ENCODE measurements at places on chromosomes 7 and 10.
A peak's percentile ranks its signal among the peaks of the same experiment; 100 is the strongest.

GRCh38 chr10:23439961-23440889 lies 1.4 kb downstream of the OTUD1 start:
- DNase-seq = peak; percentile 22

GRCh38 chr10:114100848-114101741 lies 57.4 kb downstream of the ADRB1 start:
- no peak for DNase-seq

DNA sequence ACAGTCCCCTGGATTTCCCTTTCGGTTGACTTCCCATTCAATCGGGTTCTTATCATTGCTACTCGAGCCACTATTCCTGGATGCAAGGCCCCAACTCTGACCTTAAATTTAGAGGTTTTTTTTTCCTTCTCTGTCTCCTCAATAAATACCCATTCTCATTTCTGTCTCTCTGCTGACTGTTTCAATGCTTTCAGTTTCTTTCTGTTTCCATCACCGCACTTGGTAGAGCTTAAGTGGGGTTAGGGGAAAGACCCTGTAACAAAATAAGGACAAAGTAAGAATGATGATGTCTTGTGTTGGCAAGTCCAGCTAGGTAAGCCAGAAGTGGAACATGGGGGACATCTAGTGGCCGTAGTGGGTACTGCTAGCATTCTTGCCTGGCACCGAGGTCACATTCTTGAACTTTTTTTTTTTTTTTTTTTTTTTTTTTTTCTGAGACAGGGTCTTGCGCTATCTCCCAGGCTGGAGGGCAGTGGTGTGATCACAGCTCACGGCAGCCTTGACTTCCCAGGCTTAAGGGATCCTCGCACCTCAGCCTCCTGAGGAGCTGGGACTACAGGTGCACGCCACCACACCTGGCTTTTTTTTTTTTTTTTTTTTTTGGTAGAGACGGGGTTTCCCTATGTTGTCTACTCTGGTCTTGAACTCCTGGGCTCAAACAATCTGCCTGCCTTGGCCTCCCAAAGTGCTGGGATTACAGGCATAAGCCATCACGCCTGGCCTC lies 40.3 kb downstream of the ZC3HC1 start:
- DNase-seq = peak; percentile 76

DNA sequence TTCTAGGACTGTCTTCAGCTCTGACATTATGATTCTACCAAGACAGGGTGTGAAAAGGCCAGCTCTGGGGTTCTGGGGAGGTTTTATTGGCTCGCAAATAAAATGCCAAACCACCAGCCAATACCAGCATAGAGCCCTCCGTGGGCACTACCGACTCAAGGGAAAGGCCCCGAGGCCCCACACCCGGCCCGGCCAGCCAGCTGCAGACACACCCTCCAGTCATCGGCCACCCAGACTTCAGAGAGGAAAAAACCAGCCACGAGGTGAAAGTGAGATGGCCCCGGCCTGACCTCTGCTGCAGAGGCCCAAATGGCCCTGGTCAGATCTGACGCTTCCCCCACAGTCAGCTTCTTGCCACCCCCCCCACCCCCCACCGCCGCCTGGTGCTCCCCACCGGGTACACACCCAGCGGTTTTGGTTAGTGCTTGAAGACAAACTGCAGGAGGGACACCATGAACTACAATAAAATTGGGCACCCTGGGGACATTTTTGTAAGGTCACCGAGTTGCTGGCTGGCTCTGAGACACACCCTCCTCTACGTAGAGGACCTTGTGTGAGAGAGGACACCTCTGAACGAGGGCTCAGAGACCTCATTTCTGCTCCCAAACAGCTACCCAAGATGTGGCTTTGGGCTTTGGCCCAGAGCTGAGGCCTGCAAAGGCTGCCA lies 79.9 kb downstream of the PRKAG2 start:
- DNase-seq = no peak

DNA sequence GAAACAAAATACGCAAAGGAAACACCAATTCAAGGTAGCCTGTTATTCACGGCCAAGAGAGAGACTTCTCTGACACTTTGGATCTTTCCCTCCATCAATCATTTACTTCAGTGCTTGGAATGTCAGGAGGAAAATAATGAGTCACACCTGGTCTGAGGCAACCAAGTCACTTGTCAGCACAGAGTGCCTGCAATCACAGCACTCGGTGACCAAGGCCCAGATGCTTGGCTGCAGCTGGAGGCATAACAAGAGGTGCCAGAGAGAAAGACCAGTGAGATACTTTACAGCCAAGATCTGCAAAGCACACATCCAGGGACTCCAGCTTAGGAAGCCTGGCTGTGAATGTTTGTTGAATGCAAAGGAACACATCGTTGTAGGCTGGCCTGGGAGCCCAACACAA lies 33.9 kb downstream of the ASB13 start:
- DNase-seq = no peak

DNA sequence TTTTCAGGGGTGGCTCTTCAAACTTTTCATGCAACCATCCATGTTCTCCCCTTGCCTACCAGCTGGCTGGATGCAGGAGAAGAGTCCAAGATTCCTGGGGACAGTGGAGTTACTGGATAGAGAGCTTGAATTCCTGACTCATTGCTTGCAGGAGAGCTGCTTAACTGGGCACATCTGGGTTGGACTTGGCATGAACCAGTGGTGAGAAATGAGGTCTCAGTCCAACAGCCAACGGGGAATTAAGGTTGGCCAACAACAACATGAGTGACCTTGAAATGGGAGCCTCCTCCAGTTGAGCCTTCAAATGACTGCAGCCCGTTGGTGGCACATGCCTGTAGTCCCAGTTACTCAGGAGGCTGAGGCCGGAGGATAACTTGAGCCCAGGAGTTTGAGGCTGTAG lies 58.1 kb upstream of the OPN4 start:
- DNase-seq = no peak

GRCh38 chr7:31882187-31882586 lies 188.0 kb downstream of the PDE1C start:
- DNase-seq = no peak

GRCh38 chr10:93206652-93207051 lies 133.0 kb downstream of the CYP26A1 start:
- no peak for DNase-seq

DNA sequence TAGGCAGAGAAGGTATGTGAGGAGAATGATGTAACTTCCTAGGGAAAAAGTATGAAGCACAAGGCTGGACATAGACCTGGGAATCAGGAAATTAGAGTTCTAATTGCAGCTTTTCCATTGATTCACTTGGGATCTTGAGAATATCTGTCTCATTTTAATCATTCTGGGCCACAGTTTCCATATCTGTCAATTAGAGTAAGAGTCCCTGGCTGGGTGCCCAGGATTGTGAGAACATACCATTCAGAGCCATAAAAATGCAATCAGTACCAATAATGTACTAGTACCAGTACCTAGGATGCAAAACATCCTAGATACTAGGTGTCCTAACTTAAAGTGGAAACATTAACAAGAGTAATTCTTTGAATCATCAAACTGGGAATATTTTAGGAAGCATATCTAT lies 29.6 kb downstream of the CAV1 start:
- no peak for DNase-seq

DNA sequence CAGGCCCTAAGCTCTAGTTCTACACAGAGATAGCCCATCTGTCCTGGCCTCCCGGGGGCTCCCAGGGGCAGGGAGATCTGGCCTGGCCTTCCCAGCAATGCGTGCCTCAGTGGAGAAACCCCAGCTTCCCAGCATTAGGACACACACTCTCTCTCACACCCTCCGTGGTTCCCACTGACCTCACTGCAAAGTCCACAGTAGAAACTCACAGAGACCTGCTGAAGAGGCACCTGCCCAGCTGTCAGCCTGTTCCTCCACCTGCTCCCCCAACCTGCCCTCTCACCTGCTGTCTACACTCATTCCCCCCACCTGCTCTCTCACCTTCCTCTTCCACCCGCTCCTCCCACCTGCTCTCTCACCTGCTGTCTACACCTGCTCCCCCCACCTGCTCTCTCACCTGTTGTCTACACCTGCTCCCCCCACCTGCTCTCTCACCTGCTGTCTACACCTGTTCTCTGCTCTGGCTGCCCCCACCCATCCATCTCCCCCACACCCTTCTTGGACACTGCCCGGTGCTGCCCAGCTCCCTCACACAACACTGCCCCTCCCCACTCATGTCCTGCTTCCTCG lies 21.1 kb upstream of the PFKP start:
- no peak for DNase-seq

DNA sequence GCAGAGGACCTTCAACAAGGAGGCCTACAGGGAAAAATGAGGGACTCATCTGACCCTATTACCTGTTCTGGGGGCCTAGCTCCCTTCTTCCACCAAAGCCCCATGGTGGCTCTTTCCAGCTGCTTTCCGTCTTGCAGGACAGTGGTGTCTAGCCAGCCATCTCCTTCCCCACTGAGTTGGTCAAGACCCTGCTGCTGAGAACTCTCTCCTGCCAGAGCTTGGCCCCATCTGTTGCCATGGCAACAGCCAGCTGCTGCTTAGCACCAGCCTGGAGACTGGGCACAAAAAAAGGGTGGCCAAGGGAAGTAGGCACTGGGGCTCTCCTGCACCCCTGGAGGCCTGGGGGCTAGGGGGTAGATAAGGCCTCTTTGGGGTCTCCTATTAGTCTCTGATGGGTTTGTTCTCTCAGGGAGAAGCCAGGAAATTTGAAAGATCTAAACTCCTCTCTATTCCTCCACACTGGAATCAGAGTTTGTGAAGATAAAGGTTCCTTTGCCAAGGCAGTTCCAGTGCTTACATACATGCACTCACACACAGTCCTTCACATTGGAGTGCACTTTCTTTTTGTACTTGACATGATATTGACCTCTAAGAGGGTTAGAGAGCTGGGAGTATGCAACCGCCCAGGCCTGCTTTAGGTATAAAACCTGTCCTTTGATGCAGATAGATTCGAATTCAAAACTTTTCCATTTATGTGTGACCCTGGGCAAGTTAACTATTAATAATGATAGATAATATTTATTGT lies 15.8 kb downstream of the TSPAN33 start:
- no peak for DNase-seq

DNA sequence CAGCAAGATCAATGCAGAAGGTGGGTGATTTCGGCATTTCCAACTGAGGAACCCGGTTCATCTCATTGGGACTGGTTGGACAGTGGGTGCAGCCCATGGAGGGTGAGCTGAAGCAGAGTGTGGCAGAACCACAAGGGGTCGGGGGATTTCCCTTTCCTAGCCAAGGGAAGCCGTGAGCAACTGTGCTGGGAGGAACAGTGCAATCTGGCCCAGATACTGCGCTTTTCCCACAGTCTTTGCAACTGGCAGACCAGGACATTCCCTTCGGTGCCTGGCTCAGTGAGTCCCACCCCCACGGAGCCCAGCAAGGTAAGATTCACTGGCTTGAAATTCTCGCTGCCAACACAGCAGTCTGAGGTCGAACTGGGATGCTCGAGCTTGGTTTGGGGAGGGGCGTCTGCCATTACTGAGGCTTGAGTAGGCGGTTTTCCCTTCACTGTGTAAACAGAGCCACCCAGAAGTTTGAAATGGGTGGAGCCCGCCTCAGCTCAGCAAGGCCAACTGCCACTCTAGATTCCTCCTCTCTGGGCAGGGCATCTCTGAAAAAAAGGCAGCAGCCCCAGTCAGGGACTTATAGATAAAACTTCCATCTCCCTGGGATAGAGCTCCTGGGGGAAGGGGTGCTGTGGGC lies 58.6 kb upstream of the SLC26A5 start:
- no peak for DNase-seq

GRCh38 chr10:98423691-98424120 lies 8.7 kb upstream of the PYROXD2 start:
- DNase-seq = no peak

GRCh38 chr7:105298439-105298894 lies 90.3 kb downstream of the SRPK2 start:
- DNase-seq = no peak

GRCh38 chr10:43816351-43817321 lies 168.0 kb upstream of the ZNF32 start:
- DNase-seq = peak; percentile 61

- DNase-seq = no peak
Observed at GRCh38 chr7:51024867-51025266, 242.2 kb upstream of the GRB10 start.

DNA sequence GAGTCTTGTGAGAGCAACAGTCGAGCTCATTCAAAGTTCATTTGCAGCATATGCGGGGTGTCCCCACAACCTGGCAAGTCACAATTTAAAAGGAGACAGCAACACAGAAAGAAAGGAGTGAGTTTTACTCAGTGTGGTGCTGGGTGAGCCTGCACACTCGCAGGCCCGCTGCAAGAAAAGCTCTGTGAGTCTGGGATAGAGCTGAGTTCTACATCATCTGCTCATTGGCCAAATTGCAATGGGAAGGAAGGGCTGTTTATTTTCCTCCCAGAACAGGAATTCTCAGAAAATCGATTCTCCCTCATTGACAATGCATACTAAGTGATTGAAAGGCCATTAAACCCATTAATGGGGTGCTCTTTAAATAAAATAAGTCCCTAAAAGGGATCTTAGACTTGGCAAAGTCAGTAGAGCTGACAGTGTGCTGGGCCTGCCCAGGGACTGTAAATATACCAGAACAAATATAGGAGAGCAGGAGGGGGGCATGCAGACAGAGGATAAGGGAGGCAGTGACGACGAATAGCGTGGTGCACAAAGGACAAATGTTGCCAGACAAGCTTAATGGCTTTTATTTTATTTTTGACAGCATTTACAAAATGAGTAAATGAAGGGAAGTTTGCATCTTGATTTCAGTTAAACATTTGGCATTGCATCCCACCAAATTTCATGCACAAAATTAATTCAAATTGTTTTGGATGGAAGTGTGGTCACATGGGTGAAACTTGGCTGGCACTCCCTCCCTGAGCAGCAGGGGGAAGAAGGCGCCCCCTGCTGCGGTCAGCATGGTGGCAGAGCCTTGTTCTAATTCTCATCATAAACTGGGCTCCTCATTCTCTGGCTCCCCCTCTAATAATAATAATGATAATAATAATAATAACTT lies 215.7 kb downstream of the SNX10 start:
- no peak for DNase-seq

- no peak for DNase-seq
Observed at GRCh38 chr10:2475711-2476217, 591.6 kb upstream of the PFKP start.

- no peak for DNase-seq
Observed at GRCh38 chr7:159105066-159105780, 39.4 kb downstream of the VIPR2 start.

DNA sequence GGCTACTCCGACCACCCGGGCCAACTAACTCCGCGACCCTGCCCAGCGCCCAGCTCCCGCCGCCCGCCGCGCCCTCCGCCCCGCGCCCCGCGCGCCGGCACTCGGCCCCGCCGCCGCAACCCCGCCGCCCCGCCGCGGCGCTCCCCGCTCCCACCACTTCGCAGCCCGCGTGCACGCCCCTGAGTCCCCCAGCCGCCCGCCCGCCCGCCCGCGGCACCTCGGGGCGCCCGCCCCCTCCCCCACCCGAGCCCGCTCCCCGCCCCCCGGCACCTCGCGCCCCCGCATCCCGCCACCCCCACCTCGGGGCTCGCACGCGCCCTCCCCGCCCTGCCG lies 598 bp downstream of the JAZF1 start:
- DNase-seq = no peak

- DNase-seq = no peak
Observed at GRCh38 chr7:84663224-84663623, 468.6 kb upstream of the SEMA3A start.

DNA sequence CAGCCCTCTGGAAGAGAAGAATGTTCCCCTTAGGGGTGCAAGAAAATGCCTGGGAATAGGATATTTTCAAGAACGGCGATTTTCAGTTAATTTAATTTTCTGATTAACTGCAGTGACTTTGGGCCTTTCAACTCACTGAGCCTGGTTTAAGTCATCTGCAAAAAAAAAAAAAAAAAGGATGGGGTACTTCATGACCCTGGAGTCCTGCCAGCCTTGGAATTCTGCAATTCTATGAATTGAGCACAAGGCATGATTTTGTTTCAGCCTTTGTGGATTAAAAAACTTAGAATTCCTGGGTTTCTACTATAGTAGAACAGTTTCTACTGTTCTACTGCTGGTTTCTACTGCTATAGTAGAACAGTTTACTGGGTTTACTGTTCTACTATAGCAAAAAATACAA lies 58.3 kb upstream of the CALD1 start:
- DNase-seq = no peak

All from activated effector memory CD4-positive, alpha-beta T cell treated with Interleukin-2 at 50 U/mL for 16 hours (primary cell).